ENCODE measurements at places on chromosomes 4 and X.
A peak's percentile ranks its signal among the peaks of the same experiment; 100 is the strongest.

DNA sequence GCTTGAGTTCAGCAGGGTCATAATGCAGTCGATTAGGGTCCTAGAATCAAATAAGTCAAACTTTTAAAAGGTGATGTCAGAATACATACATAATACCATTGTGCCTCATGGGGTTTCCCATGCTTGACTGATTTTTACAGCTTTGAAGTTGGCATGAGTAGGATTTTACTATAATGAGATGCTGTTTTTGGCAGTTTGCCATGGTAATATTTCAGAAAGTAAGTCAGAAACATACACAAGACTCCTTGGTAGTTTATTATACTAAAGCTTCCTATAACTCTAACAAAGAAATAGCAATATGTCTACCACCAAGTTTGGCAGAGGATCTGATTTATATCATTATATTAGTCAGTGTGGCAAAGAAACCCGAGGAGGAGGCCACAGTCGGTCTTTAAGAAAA lies 45.2 kb downstream of the PHKA2 start:
- DNase-seq, result no peak

DNA sequence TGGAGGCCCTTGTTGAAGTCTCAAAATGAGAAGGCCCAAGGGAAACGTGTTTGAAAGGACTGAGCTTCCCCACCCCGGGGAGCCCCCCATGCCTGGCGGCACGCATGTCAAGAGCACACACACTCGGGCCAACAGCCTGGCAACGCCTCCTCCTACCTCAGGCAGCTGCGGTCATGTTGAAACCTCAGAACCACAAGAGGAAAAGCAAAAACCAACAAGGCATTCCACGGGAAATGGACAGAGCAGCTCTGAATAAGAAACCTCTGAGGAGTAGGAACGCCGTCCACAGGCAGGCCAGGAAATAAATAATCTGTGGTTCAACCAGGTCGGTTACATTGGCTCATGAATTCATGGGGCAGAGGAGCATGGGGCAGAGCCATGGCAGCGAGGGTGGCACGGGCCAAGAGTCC lies 95.7 kb upstream of the AFAP1 start:
- DNase-seq, result peak; percentile 74

GRCh38 chr4:104909376-104909775 lies 237.3 kb upstream of the TET2 start:
- no peak for DNase-seq

DNA sequence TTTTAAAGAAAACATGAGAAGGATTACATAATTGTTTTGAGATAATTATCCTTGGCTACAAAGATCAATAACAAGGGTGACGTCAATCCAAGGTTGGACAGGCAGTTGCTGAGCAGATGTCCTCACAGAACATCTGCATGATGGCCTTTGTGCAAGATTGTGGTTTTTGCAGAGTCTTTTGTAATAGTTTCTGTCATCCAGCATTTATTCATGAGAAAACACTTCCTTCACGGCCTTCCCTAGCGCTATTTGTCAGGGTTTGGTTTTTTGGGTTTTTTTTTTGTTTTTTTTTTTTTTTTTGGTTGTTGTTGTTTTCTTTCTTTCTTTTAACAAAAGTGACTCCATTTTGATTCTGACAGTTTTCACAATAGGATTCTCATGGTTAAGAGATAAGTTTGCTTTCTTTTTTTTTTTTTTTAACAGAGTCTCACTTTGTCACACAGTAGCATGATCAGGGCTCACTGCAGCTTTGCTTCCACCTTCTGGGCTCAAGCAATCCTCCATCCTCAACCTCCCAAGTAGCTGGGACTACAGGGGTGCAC lies 31.5 kb upstream of the ELF2 start:
- no peak for DNase-seq

GRCh38 chrX:86121916-86122315 lies 26.3 kb upstream of the DACH2 start:
- no peak for DNase-seq

DNA sequence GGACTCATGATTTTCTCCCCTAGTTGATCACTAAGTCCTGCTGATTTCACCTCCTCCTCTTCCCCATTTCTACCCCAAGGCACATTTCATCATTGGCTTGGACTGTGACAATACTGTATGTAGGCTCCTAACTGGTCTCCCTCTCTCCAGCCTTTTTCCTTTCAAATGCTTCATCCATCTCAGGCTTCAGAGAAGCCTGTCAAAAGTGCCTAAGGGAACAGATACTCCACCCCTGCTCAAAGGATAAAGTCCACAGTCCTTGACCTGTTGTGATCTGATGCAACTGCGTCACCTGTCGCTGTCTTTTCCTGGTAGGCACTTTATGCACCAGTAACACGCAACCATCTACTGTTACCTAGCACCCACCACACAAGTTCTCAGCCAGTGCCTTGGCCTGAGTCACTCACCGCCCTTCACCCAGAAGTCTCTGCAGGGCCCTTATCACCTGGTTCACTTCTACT lies 12.8 kb downstream of the SCARB2 start:
- no peak for DNase-seq

- no peak for DNase-seq
Measured at GRCh38 chr4:137627739-137628460, 95.6 kb upstream of the PCDH18 start.
